ENCODE measurements at places on chromosomes 12 and 14.

DNA sequence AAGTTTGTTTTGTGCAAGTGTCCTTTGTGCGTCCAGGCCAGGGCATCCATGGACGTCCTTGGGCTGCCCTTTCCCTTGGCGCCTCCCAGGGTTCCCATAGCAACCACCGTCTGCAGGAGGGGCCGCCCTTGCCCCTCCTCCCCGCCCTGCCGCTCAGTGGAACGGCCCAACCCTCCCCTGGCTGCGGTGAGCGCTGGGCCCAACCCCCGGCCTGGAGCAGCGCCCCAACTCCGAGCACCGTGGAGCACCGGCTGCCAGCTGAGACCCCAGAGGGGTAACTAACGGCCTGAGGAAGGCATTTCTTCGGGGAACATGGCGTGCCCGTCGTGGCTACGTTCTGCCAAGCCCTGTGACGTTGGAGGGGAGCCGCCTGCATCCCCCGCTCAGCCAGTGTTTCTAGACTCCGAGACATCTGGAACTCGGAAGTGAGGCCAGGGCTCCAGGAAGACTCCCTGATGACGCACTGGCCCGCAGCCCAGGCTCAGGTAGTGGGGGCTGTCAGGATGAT lies 5.3 kb upstream of the ACACB start:
- peak; percentile 5 for DNase-seq

- no peak for DNase-seq
These were observed 25.1 kb upstream of the KLRB1 start for GRCh38 chr12:9632766-9633165.

DNA sequence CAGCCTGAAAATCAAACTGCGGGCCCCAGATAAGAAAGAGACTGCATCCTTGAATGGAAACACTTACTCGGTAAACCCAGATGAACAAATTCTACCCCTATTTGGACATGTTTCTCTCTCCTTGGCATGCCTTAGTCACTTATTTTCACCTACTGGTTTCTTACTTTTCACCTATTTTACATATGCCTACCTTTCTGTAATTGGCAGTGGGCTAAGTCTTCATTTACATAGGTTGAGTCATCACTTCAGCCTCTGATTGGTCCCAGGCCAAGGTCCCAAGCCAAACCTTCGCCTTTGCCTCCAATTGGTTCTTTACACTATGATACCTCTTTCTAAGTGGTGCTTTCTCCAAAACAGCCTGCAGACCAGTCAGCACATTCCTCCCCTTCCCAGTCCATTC lies 111.3 kb downstream of the DYRK2 start:
- DNase-seq: no peak

- no peak for DNase-seq
These were observed 132.1 kb downstream of the AACS start for GRCh38 chr12:125197326-125197725.

DNA sequence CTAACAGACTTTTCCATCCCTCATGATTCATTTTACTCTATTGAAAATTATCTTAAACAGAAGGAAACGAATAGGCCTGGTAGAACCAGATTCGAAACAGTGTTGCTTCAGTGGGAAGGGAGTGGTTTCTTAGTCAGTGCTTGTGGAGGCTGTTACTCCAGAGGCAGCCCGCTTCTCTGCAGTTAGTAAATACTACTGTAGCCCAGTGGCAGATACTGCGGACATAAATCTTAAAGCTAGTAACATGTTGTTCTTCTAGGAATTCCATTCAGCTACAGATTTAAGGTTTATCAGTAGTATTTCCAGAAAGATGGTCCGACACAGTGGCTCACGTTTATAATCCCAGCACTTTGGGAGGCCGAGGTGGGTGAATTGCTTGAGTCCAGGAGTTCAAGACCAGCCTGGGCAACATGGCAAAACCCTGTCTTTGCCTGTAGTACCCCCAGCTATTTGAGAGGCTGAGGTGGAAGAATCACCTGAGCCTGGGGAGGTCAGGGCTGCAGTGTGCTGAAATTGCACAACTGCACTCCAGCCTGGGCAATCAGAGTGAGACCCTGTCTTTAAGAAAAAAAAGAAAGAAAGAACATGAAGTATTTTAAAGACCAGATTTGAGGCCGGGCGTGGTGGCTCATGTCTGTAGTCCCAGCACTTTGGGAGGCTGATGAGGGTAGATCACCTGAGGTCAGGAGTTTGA lies 45.9 kb downstream of the DIP2B start:
- DNase-seq: no peak

DNA sequence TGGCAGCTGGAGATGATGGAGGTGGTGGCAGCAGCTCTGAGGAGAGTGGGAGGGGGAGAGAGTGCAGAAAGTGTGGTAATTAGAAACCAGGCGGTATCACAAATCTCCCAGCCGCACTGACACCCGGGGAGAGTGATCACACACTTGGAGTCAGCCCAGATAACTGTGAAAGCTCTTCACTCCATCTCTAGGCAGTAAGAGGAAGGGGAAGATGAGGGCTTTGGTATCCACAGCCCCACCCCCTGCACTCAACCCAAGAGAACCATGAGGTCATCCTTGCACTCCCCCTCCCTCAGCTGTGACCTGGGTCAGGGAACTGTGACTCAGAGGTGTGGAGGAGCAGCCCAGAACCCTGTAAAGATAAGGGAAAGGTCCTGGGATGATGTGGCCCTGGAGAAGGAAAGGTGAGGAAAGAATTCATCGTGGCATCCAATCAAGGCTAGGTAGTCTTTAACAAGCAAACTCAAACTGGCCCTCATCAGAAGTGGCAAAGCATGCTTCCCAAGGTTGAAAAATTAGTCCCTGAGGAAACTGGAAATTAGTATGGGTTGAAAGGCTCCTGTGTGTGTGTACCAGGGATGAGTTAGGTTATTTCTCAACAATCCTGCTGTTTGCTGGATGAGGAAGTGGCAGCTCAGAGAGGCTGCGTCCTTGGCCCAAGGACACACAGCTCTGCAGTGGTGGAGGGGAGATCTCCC lies 111.0 kb upstream of the LHX5 start:
- no peak for DNase-seq

- peak; percentile 88 for DNase-seq
These were observed 624 bp upstream of the SBNO1 start for GRCh38 chr12:123365025-123365917.

- no peak for DNase-seq
These were observed 23.9 kb upstream of the NAP1L1 start for GRCh38 chr12:76108356-76108755.

DNA sequence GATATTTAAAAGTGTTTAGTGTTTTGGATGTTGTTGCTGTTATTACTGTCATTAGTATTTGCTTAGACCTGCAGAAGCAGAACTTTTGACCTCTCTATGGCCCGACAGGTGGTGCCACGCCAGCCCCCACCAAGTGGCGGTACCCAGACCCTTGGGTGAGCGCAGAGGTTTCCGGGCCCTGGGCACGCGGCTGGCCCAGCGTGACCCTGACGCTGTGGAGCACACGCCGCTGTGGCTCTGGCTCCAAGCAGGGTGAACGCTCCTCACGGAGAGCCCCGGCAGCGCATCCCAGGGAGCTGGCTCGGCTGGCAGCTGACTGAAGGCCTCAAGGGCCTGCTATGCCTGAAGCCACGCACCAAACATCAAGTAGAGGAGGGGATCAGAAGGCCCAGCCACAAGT lies 22.6 kb downstream of the SLC25A47 start:
- no peak for DNase-seq

GRCh38 chr12:14280921-14281320 lies 84.6 kb upstream of the ATF7IP start:
- no peak for DNase-seq

- DNase-seq: no peak
These were observed 313.3 kb downstream of the DUSP6 start for GRCh38 chr12:89038831-89039512.

- DNase-seq: no peak
These were observed 91.9 kb downstream of the TMEM30B start for GRCh38 chr14:61188978-61189808.

- no peak for DNase-seq
These were observed 205.7 kb downstream of the TTC8 start for GRCh38 chr14:89029961-89030694.

- DNase-seq: no peak
These were observed 1.3 kb downstream of the CLSTN3 start for GRCh38 chr12:7131502-7131866.

DNA sequence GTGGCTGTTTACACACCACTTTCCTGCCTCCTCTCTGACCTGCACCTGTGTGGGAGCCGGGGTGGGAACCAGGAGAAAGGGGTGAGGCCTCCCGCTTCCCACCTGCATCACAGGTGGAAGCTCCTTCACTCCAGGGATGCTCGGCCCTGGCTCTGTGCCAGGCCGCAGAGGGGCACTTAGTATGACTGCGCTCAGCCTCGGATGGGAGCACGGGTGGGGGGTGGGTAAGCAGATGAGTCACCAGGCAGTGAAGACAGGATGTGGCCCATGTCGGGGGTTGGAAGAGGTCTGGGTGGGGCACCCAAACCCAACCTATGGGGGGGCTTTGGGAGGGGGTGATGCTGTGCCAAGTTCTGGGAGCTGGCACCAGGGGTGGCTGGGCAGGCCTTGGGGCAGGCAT lies 7.4 kb upstream of the CYP46A1 start:
- DNase-seq: no peak

GRCh38 chr12:116376354-116377193 lies 99.1 kb upstream of the MED13L start:
- DNase-seq: no peak

DNA sequence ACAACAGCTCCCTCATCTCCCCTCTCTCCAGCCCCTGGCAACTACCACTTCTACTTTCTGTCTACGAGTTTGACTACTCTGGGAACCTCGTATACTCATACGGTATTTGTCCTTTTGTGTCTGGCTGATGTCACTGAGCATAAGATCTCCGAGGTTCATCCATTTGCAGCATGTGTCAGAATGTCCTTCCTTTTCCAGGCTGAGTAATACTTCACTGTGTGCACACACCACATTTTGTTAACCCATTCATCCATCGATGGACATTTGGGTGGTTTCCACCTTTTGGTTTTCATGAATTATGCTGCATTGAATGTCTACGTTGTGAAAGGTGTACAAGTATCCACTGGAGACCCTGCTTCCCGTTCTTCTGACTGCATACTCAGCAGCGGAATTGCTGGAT lies 24.1 kb upstream of the DLK1 start:
- DNase-seq: no peak

- peak; percentile 74 for DNase-seq
These were observed at the start of gene GCN1 for GRCh38 chr12:120194534-120195395. Gene GCN1, minus strand, starts transcription at chr12:120194715. Its CDS starts 18 bp downstream, at chr12:120194697.

GRCh38 chr12:61757831-61758505 lies 502.2 kb upstream of the USP15 start:
- DNase-seq: no peak

GRCh38 chr12:57772429-57773322 lies at the start of gene EEF1AKMT3:
Gene EEF1AKMT3, plus strand, starts transcription at chr12:57772614. Its CDS starts 111 bp downstream, at chr12:57772725.
- no peak for DNase-seq

- no peak for DNase-seq
These were observed 9.8 kb downstream of the PSEN1 start for GRCh38 chr14:73146111-73146510.

DNA sequence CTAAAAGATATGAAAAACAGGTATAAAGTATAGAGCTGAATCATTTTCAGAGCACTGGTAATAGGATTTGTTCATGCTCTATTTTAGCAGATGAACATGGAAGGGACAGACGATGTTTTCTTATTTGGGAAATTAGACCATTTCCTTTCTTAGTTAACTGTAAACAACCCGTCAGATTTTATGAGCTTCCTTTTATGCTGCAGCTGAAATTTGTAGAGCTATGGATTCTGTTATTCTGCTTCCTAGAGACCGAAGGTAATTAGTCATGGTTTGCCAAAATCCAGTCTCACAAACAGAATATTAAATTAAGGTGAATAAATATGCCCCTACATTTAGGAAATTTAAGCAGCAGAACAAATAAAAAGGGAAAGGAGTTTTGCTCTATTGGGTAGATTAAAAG lies 180.2 kb upstream of the SYT1 start:
- no peak for DNase-seq

GRCh38 chr12:123263196-123263817 lies 8.3 kb downstream of the CDK2AP1 start:
- DNase-seq: no peak

- DNase-seq: no peak
These were observed 7.1 kb upstream of the ZDHHC22 start for GRCh38 chr14:77148510-77149231.
